ENCODE measurements at places on chromosomes 2 and 18. TPM values are rescaled to one million over a fixed set of nuclear protein-coding genes. Genes with fewer than 3 reads are reported as not detected.

The CLEC4F gene
- not detected for total RNA-seq

The CRACDL gene
- 0.86 TPM for total RNA-seq

The IL37 gene
- not detected for total RNA-seq

The CYP27C1 gene
- 4.4 TPM for total RNA-seq

The SLC5A7 gene
- total RNA-seq = not detected

The MROH2A gene
- total RNA-seq = not detected
